Stimulated activated CD4-positive, alpha-beta T cell treated with anti-CD3 and anti-CD28 coated beads, Interleukin-4, amount 100 ng/mL, for 24 hours (primary cell): ENCODE measurements at places on chromosomes 11 and 22.

- DNase-seq = no peak
Observed at GRCh38 chr11:1745701-1746320, 4.6 kb downstream of the IFITM10 start.

DNA sequence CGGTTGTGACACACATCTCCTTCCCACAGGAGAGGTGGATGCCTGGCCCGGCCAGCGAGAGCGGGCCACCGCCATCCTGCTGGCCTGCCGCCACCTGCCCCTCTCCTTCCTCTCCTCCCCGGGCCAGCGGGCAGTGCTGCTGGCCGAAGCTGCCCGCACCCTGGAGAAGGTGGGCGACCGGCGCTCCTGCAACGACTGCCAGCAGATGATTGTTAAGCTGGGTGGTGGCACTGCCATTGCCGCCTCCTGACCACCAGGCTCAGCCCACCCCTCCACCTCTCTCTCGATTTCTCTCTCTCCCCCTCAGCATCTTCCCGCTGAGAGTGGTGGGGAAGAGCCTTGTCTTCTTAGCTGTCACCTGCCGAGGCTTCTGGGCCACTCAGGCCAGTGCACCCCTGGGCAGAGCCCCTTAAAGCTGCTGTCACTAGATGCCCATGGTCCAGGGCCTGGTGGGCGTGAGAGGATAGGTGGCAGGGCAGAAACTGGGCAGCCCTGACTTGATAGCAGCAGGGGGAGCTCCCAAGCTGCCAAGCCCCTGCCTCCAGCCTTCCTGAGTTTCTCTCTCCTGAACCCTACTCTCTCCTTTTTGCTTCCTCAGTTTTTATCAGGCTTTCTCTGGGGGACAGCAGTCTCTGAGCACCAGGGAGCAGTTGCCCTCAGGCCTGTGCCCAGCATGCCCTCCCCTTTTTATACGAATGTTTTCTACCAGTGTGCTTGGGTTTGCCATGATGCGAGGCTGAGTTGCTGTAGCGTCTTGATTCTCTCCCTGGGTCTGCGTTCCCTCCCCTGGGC is 9.3 kb downstream of the SHISA8 start:
- DNase-seq = no peak

- DNase-seq = no peak
Observed at GRCh38 chr22:40156001-40156516, 21.7 kb upstream of the TNRC6B start.

DNA sequence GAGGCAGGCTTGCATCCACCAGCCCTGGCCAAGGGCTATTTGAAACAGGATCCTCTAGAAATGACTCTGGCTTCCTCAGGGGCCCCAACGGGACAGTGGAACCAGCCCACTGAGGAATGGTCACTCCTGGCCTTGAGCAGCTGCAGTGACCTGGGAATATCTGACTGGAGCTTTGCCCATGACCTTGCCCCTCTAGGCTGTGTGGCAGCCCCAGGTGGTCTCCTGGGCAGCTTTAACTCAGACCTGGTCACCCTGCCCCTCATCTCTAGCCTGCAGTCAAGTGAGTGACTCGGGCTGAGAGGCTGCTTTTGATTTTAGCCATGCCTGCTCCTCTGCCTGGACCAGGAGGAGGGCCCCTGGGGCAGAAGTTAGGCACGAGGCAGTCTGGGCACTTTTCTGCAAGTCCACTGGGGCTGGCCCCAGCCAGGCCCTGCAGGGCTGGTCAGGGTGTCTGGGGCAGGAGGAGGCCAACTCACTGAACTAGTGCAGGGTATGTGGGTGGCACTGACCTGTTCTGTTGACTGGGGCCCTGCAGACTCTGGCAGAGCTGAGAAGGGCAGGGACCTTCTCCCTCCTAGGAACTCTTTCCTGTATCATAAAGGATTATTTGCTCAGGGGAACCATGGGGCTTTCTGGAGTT is 13.3 kb downstream of the IL10RA start:
- DNase-seq = no peak

GRCh38 chr11:75802913-75803820 is 11.8 kb upstream of the UVRAG start:
- DNase-seq = peak; percentile 74

- no peak for DNase-seq
Observed at GRCh38 chr11:1701091-1701807, 4.3 kb downstream of the KRTAP5-6 start.
